ENCODE measurements at places on chromosomes 3 and 15.

GRCh38 chr3:193241716-193242115 lies 694 bp downstream of the PLAAT1 start:
- no peak for DNase-seq

DNA sequence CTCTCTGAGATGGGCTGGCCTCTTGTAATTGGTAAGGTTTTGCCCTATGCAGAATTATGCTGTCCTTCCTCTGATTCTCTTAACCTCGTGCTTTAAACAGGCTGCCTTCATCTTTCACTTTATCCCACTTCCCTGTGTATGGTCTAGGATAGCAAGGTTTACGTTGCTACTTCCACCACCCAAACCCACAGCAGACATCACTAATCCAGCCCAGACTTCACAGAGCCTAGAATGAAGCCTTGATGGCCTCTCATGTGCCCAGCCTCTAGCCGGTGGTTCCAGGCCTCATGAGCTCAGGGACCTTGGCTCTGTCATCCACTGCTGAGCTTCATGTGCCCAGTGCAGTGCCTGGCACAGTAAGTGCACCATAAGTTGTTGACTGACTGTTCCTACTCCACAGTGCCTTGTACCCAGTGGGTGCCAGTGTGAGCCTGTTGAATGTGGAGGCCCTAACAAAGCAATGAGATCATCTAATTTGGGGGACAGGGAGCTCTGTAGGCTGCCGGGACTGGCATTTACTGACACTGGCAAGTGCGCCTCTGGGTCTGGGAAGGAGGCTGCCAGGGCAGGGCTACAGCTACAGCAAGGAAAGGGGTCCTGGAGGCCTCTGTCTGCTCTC lies 12.5 kb downstream of the SLC6A6 start:
- DNase-seq: no peak

DNA sequence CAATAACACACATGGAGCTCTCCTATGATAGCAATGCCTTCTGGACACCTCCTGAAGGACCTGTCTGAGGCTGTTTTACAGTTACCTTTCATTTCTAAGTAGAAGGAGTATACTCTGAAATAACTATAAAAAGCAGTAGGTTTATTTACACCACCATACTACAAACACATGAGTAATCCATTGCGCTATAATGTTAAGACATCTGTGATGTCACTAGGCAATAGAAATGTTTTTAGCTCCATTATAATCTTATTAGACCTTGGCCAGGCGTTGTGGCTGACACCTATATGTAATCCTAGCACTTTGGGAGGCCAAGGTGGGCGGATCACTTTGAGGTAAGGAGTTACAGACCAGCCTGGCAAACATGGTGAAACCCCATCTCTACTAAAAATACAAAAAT lies 24.7 kb downstream of the PXK start:
- no peak for DNase-seq

- no peak for DNase-seq
Observed at GRCh38 chr3:28295898-28296490, 52.5 kb upstream of the ZCWPW2 start.

GRCh38 chr15:50458348-50459112 lies 34.3 kb downstream of the USP8 start:
- no peak for DNase-seq

DNA sequence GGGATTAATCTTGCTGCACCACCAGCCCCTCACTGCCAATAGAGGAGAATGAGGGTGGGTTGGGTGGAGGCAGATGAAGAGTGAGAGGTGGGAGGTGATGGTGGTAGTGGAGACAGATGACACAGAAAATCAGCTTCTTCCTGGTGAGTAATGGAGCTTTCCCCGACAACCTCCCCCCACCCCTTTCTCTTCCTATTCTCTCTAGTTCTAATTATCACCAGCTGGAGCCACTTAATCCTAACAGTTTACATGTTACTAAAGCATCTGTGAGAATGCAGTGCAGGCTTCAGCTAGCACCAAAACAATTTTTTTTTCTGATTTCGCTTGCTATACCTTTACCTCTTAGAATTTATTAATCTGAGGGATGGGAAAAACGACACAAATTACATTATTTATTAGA lies 116.1 kb upstream of the DNAJC19 start:
- no peak for DNase-seq

DNA sequence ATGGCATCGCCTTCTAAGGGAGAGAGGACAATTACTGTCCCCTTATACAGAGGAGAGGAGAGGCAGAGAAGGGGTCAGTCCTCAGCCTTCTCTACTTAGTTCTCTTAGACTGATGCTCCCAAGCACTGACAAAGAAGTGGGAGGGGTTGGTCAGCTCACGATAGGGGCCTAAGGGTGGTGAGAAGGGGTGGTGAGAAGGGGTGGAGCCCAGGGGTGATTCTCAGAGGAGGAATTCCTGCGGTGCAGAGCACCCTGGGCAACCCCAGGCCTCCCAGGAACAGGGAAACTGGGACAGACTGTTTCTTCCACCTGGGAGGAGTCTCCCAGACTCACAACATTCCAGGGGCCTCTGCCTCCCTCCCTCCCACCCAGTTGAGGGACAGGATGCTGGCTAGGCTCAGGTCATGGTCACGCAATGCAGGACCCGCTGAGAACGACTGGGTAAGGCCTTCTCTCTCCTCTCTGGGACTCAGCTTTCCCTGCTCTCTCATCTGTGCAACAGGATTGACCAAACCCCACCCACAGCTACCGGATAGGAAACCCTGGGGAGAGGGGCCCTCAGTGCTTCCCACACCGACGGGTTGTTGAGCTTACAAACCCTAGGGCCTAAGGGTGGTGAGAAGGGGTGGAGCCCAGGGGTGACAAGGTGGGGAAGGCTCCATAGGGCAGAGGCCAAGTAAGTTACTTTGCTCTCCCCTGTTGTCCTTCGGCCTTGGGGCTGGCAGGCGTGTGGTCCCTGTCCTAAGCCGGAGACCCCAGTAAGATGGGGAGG lies 1.5 kb downstream of the TPRA1 start:
- DNase-seq: no peak

- DNase-seq: no peak
Observed at GRCh38 chr15:96064351-96064756, 266.1 kb upstream of the NR2F2 start.

GRCh38 chr15:96330064-96330449 lies 443 bp upstream of the NR2F2 start:
- no peak for DNase-seq

- DNase-seq: no peak
Observed at GRCh38 chr15:74392451-74392830, 25.0 kb upstream of the CYP11A1 start.

DNA sequence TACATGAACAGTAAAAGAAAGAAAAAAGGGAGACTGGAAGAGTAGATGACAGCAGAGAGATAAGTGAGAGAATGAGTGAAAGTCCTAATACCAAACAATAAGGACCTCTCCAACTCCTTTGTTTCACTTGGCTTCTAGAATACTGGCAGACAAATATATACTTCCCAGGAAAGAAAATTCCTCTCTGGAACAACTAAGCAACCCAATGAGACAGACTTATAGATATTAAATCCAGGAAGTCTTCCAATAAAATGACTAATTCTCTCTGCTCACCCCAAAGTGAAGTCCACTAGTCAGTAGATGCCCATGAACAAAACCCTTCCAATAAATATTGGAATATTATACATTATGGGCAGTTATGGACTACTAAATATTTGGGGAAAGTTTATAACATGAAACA lies 114.2 kb downstream of the NEDD4 start:
- no peak for DNase-seq

- DNase-seq: no peak
Observed at GRCh38 chr3:9169956-9170850, 79.2 kb downstream of the SRGAP3 start.

- DNase-seq: no peak
Observed at GRCh38 chr15:60766391-60767128, 287.6 kb upstream of the ICE2 start.

GRCh38 chr3:39385456-39386090 lies 2.4 kb downstream of the SLC25A38 start:
- DNase-seq: no peak

GRCh38 chr15:50907601-50908208 lies 778 bp upstream of the AP4E1 start:
- DNase-seq: peak; percentile 34

DNA sequence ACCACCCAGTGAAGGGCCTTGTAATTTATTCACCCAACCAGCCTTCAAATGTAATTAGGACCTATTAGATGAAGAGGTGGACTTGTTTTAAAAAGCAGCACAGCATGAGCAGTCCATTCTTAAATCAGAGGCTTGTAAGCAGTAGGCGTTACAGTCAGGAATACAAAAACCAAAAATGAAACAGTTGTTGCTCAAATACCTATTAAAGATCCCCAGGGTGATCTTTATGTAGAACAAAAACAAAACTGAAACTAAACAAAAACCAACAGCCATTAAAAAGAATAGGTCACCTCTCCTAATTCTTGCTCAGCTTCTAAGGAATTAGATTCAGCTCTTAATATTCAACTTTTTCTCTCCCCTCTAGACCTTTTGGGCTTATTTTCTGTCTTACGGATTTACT lies 104.9 kb upstream of the ST8SIA2 start:
- DNase-seq: no peak

DNA sequence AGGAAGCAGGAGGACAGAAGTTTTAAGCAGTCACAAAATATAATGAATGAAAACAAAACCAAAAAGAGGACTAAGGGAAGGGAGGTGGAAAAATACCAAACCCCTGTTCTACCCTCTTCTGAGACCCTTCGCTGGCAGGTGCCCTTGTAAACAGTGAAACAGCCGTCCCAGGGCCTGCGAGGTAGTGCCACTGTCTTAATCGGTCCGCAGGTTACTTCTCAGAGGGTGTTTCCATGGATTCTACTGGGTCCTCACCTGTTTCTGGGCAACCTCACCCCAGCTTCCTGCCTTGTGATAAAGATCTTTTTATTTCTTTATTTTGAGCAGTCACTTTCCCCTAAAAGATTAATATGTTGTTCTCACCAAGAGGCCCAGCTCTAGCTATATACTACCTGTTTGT lies 65.3 kb downstream of the SLC30A4 start:
- DNase-seq: no peak

- no peak for DNase-seq
Observed at GRCh38 chr3:30548600-30548999, 57.8 kb upstream of the TGFBR2 start.

DNA sequence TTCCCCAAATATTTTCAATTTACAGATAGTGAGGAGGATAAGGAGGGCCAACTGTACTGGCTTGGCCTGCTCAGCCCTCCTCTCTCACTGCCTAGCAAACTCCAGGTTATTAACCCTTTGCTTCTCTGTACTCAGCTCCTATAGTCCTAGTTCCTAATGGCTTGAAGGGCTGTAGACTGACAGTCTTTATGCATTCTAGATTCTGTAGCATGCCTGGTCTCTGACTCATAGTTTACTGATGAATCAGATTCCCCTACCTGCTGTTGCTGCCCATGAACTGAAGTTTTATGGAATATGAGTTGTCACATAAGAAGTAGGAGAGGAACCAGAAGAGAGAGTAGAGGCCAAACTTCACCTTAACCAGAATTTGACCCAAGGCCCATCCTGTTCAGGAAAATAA lies 27.1 kb upstream of the MAP3K13 start:
- no peak for DNase-seq

DNA sequence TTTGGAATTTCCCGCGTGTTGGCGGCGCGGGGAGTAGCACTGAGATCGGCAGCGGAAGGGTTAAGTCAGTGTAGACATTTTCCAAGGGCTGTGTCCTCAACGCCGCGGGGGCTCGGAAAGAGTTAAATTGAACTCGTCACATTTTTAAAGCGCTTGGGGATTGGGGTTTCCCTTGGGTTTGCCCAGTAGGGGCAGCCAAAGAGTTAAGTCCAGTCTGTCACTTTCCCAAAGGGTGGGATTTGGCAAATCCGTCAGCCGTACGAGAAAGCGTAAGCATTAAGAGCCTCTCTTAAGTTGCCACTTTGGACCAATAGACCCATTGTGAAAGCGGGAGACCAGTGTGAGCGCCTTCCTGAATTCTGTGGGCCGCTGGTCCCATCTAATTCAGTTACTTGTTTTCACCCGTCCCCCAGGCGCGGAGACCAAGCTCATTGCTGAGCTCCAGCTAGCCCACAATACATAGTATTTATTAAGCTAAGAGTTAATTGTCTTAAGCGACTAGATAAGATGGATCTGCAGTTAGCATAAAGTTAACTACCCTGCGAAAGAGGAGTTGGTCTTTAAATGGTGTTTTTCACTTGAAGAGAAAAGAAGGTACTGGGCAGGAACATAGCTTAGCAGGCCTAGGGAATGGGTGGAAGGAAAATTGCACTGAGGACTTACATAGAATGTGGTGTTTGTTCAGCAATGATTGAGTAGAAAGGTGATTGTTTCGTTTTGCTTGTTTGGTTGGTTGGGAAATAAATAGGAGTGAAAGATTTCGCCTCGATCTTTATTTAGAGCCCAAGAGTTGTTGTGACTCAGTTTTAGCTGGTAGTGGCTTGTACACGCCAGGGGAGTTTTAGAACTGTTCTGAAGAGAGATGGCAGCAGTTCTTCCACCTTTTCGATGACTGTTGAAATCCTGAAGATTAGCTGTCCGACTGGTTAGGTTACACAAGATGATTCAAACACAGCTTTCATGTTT lies 932 bp downstream of the ARL8B start:
- peak; percentile 3 for DNase-seq

DNA sequence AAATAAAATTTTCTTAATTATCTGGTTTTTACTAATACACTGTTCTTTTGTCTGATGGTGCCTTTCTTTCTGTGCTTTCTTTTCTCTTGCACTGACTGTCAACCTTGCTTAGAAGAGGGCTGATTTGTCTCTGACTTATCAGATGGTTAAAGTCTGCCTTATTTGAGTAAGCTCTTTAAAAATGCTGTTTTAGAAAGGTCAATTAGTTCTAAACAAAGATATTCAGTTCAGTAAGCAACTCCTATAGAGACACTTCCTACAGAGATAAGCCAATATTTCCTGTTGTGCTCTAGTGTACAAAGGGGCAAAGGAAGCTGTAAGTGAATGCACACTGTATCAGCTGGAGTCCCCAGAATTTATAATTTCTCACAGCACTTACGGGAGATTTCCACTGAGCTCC lies 153.4 kb upstream of the TSPAN3 start:
- DNase-seq: no peak

- no peak for DNase-seq
Observed at GRCh38 chr3:195105389-195105788, 165.6 kb downstream of the XXYLT1 start.

DNA sequence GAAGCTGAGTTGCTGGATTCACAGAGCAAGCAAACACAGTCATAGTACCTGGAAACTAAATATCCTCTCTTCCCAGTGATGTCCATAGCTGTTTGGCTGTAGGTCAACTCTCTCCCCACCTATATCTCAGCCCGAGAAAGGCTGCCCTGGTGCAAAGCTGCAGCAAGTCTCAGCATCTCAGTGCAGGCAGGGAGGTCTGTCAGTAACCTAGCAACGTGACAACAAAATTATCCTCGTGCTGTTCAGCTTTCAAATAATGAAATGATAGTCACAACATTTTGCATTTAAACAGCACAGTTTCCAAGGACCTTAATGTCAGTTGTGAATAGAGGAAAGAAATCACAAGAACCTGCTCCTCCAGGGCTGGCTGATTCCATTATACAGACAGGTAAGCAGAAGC lies 83.6 kb downstream of the CHST2 start:
- DNase-seq: no peak

- no peak for DNase-seq
Observed at GRCh38 chr15:70475921-70476320, 287.4 kb downstream of the UACA start.
